ENCODE measurements at places on chromosomes 6 and 20.

DNA sequence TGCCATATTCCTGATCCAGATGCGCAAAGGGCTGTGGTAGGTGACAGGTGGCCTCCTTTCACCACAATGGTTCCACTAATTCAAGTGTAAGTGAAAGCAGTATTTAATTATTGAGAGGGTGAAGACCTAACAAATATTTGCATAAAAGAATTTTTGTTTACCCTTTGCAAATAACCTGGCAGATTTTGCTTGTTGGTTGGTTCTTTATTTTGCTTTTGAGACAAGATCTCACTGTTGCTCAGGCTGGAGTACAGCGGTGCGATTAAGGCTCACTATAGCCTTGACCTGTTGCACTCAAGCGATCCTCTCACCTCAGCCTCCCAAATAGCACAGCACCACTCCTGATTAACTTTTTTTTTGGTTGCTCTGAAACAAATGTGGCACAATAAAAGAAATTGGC is 49.2 kb downstream of the PCNA start:
- DNase-seq, result no peak

DNA sequence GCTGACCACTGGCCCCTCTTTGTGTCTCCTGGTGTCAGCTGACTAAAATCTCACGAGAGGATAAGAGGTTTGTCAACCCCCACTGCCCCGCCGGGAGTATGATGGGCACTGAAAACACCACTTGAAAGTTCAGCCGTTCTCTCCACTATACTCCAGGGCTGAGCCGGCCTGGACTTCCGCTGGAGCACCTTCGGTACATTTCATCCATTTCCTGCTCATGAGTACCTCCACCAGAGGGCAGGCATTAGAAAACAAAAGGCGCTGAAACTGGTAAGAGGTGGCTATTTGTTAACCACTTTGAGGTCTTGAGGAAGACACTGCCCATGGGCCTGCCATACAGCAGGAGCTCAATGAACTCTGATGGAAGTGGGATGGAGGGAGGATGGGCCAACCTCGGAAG is 17.9 kb upstream of the ANKRD60 start:
- DNase-seq, result no peak

DNA sequence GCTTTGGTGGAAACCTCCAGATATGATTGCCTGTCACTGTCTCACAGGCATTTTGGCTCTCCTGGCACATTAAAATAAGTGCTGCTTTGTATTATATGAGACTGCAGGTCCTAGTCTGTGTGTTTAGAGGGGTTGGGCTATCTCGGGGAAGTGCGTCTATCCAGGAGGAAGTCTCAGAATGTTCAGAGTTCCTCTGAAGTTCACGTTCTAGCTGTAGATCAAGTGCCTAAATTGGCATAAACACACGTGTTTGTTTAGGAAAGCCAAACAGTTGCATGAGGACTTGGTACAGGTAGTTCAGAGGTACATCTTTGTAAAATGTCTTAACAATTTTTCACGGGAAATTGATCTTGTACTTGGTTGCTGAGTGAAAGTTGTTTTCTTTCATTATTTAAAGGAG is 36.4 kb upstream of the SLC22A1 start:
- DNase-seq, result no peak

DNA sequence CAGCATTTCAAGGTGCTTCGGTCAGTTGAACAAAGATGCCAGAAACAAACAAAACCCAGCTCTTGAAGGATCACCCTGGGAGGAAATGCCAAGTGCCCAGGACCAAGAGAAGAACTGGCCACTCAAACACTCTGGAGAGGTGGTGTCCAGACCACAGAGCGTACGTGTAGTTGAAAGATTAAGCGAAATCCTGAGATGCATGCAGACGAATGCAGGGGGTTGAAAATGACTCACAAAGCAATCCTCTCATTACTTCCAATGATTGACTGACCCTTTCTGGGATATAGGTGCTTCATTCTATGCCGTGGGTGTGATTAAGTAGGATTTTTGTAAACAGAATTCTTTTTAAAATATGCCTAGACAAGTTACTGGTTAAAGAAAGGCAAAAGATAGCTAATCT is 71.5 kb upstream of the ATXN1 start:
- DNase-seq, result no peak

DNA sequence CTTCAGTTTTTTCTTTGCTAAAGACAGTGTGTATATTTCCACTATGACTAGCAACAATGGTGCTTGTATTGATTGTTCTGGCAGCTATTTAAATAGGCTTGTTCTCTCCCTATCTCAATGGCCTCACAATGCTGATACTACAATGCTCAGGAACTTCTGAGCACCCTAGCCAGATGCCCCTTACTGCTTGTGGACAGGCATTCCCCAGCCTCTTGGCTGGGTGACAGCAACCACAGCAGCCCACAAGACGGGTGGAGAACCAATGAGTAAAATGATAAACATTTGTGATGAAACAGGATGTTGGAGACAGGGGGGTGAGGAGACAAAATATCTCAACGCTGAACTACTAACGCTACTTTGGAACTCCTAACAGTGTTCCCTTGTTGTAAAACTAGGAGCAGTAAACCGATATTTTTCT is 42.3 kb downstream of the HIVEP2 start:
- peak; percentile 82 for DNase-seq

GRCh38 chr6:156174031-156174890 is 602.9 kb upstream of the ARID1B start:
- peak; percentile 91 for DNase-seq

- DNase-seq, result peak; percentile 53
These were observed 43.2 kb downstream of the RANBP9 start for GRCh38 chr6:13668291-13668928.

- no peak for DNase-seq
These were observed 14.8 kb downstream of the SUMO4 start for GRCh38 chr6:149414821-149415220.

- DNase-seq, result no peak
These were observed 19.2 kb downstream of the FKBP1A start for GRCh38 chr20:1373614-1374013.

DNA sequence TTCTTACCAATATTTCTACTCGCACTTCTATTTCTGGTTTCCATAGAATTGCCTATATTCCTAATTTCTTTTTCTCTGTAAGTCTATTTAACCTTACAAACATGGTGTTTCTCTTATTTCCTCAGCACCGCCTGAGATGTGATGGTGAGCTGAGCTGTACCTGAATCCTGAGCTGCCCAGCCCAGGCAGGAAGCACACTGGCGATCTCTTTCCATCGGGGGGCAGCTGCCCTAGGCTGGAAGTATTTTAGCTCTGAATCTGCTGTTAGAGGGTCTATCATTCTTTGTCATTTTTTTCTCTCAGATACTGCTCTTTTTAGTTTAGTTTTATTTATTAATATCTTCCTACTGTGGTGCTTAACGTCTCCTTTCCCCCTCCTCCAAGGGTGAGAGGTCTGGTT is 173.4 kb upstream of the SLC35B3 start:
- no peak for DNase-seq

- DNase-seq, result no peak
These were observed 46.1 kb upstream of the ARFGEF2 start for GRCh38 chr20:48875233-48875913.

GRCh38 chr6:98971303-98971702 is 23.6 kb upstream of the FBXL4 start:
- no peak for DNase-seq

DNA sequence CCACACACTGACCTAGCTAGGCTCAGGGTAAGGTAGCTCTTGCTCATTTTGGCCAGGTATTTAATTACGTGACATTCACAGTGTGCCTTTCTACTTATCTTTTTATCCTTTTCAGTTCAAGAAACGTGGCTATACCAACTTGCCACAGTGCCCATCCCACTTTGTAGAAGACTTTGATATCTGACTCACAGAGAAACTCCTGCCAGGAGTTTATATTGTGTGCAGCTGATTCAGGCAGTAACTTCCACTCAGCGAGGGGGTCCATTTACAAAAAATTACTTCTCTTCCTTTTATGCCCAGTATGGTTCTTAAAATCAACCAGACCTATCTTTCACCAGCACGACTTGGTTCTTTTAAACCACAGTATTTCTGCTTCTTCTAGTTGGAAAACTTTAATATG is 75.6 kb downstream of the PRL start:
- no peak for DNase-seq

- no peak for DNase-seq
These were observed 14.5 kb downstream of the CD24 start for GRCh38 chr6:106959985-106960384.

- DNase-seq, result no peak
These were observed 42.8 kb downstream of the HEBP2 start for GRCh38 chr6:138446821-138447220.

GRCh38 chr6:53985366-53985765 is 125.9 kb upstream of the MLIP start:
- DNase-seq, result no peak

GRCh38 chr6:142301651-142302391 is at the start of gene ADGRG6:
TSS of gene ADGRG6 (plus strand) at chr6:142302007. CDS start at chr6:142302330, 323 bp downstream.
- DNase-seq, result peak; percentile 35

GRCh38 chr20:63622732-63623131 is 4.2 kb downstream of the GMEB2 start:
- DNase-seq, result no peak

DNA sequence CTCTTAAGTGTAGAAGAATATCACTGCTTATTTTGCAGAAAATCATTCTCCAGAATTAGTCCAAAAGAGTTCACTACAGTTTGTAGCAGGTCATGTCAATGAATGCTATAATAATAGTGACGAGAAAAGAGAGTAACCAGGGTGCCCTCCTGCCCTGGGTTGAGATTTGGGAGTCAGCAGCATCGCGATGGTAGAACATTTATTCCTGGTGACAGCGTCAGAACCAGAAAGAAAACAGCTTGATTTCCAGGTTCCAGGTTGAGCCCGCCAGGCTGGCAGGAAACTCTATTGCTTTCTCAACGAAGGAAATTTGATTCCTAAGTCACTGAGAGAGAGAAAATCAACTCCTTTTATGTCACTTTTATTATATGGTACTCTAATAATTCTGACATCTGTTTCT is 550.3 kb downstream of the QKI start:
- no peak for DNase-seq

- DNase-seq, result no peak
These were observed 13.4 kb downstream of the AIG1 start for GRCh38 chr6:143074101-143074500.

GRCh38 chr20:33016581-33017109 is 9.1 kb downstream of the BPIFB2 start:
- DNase-seq, result no peak

GRCh38 chr20:50387996-50388332 is 122.2 kb upstream of the PTPN1 start:
- peak; percentile 41 for DNase-seq

DNA sequence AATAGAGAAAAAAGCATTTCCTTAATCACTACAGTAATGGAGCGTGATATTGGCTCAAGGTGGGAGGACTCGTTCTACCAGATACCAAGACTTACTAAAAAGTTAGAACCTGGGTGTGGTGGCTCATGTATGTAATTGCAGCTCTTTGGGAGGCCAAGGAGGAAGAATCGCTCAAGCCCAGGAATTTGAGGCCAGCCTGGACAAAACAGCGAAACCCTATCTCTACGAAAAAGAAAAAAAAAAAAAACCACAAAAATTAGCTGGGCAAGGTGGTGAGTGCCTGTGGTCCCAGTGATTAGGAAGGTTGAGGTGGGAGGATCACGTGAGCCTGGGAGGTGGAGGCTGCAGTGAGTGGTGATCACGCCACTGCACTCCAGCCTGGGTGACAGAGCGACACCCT is 24.0 kb upstream of the ATRN start:
- no peak for DNase-seq

DNA sequence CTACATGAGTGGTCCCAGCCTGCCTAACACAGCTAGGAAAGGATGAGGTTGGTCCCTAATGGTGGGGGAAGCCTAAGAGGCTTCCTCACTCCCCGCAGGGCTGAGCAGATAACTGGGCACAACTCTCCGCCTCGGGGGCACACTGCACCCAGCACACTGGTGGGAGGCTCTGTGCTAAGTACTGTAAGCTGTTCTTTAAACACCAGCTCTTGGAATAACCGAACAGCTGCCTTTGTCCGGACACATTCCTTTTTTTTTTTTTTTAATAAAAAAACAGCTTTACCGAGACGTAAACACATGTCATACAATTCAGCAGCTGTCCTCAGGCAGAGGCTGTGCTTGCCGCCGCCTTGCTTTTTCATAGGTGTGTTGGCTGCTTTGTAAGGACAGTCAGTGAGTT is 6.9 kb downstream of the PSMG4 start:
- DNase-seq, result no peak

- no peak for DNase-seq
These were observed 758 bp downstream of the GCLC start for GRCh38 chr6:53544217-53544469.

DNA sequence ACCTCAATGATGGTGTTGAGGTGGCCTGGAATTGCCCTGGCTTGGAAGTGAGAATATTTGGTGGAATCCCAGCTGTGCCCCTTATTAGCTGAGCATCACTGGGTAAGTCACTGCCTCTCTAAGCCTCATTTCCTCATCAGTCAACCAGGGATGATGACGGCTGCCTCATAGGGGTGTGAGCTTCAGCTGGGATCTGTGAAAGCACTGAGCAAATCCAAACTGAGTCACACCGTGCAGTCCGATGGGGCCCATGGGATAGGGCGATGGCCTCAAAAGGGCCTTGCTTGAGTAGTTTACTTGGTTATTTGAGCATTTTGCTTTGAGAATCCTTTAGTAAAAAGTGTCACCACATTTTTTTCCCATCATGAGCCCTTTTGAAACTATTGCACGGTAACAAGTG is 1.1 kb downstream of the SLC22A1 start:
- DNase-seq, result no peak

DNA sequence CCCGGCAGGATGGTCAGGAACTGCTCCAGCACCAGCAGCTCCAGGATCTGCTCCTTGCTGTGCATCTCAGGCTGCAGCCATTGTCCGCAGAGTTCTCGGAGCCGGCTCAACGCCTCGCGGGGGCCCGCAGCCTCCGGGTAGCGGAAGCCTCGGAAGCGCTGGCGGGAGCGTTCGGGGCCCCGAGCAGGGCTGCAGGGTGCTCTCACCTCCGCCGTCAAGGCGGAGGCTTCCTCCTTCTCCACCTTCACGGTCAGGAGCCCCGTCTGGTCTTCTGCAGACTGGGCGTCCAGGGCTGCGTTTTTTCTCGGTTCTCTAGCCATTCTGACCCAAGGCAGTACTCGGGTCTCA is 434 bp downstream of the ZKSCAN4 start:
- DNase-seq, result peak; percentile 36

Measured in activated CD4-positive, alpha-beta T cell treated with anti-CD3 and anti-CD28 coated beads, Interleukin-2, amount 50 U/mL, for 16 hours (primary cell).